ENCODE measurements at places on chromosomes 1 and 21.
A peak's percentile ranks its signal among the peaks of the same experiment; 100 is the strongest.

GRCh38 chr1:153805886-153806719 is 30.9 kb downstream of the SLC27A3 start:
- DNase-seq: no peak

DNA sequence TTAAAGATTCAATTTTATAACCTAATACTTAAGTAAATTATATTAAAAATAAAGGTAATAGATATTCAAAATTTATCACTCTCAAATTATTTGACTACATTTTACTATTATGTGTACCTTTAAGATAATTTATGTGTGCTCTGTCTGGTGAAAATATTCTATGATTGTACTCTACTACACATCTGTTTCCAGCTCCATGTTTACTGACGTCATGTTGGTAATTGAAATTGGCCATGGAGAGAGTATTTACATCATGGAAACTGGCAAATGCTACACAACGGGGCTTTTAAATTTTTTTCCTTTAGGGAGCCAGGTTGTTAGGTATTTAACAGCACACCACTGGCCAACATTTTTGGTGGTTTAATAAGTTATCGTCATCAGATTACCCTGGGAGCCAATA is 204.5 kb upstream of the KIAA0040 start:
- DNase-seq: no peak

DNA sequence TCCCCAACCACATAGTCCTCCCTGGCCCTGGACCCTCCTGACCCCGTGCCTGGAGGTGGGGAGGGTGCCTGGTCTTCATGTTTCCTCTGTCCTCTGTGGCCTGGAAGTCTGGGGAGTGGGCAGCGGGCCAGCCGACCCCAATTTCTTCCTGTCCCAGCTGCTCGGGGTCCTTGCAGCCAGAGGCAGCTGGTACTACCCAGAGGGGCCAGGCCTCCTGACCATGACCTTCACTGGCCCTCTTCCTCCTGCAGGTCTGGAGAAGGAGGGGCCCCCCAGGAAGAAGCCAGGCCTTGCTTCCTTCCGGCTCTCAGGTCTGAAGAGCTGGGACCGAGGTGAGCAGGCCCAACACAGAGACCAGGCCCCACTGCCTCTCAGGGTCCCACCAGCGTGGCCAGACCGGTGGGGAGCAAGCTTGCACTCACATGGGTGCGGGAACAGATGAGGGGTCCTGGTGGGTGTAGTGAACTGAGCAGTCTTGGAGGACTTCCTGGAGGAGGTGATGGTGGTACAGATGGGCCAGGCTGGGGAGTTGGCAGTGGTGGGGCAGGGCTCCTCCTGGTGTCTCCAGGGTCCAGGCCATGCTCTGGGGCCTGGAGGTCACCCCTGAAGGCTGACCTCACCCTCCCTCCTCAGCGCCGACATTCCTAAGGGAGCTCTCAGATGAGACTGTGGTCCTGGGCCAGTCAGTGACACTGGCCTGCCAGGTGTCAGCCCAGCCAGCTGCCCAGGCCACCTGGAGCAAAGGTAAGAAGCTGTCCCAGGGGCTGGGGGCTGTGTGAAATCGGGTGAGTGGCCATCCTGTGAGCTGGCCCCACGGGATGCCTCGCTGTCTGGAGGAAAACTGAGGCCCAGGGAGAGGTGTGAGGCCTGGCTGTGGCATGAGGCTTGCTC is 32.7 kb downstream of the TRIM11 start:
- no peak for DNase-seq

DNA sequence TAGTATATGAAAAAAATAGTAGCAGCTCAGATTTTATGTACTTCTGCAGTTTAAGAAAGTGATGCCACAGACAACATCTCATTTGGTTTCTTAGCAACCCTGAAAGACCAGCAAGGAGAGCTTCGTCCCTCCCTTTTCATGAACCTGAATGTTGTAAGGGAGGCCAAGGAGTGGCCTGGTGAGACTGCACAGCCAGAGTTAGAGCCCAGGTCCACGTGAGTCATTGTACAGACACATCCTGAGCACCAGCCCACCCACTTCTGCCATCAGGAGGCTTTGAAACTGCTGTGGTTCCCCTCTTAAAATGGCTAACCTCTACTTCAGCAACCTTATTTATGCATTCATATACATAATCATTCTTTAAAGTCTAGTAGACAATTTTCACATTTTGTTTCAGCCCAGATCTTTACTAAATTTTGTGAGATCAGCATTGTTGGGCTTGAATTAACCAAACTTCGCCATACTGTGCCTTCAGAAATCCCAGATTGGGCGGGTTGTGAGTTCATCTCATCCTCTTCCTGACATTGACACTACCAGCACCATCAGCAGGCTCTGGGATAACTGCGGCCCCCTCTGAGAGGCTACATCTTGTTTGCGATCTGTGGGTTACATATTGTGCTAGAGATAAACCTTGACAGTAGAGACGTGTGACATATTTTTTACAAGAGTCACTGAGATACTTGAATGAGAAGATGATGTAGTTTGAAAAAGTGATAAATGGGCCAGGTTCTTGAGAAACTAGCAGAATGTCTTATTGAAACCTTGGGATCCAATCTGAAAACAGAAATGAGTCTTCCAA is 106.7 kb downstream of the CAMTA1 start:
- no peak for DNase-seq

GRCh38 chr1:119447344-119448126 is 32.6 kb downstream of the HSD3B2 start:
- DNase-seq: no peak

- DNase-seq: no peak
Measured at GRCh38 chr1:12467570-12468286, 150.3 kb downstream of the DHRS3 start.

DNA sequence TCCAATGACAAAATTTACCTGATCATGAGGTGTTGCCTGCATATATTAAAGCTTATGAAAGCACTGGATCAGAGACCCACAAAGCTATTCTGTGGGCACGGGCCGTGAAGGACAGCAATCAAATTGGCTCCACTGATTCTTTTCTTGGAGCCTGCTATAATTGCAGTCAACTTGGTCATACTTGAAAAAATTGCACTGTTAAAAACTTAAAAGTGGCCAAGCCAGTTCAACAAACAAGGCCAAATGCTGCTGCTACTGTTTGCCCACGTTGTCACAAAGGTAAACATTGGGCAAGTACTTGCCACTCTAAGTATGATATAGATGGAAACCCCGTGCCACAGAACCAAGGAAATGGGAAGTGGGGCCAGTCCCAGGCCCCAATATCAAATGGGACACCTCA is 37.8 kb downstream of the CYP4A11 start:
- no peak for DNase-seq

DNA sequence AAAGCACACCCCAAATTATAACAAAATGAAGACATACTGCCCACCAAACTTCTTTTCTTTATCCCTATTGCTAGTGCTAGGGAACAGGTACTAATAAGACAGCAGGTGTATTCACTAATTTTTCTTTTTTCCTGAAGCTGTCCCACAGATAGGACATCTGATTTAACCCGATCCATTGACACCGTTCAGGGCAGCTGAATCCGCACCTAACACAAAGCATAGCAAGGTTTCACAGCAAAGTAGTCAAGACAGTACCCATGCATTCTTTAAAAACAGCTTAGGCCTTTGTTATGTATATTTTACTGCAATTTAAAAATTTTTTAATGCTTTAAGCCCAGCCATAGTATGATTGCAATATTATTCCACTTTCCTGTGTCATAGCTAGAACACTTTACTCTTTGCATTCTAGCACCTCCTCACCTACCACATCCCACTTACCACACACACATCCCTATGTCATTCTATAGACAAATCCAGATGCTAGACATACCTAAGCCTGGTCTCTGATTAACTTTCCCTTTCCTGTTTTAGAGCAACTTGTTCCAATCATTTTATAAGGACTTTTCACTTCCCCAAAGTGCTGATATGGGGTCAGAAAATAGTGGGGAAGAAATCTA is 40.4 kb downstream of the GATAD2B start:
- no peak for DNase-seq

- DNase-seq: no peak
Measured at GRCh38 chr1:42017259-42017658, 98.5 kb upstream of the HIVEP3 start.

DNA sequence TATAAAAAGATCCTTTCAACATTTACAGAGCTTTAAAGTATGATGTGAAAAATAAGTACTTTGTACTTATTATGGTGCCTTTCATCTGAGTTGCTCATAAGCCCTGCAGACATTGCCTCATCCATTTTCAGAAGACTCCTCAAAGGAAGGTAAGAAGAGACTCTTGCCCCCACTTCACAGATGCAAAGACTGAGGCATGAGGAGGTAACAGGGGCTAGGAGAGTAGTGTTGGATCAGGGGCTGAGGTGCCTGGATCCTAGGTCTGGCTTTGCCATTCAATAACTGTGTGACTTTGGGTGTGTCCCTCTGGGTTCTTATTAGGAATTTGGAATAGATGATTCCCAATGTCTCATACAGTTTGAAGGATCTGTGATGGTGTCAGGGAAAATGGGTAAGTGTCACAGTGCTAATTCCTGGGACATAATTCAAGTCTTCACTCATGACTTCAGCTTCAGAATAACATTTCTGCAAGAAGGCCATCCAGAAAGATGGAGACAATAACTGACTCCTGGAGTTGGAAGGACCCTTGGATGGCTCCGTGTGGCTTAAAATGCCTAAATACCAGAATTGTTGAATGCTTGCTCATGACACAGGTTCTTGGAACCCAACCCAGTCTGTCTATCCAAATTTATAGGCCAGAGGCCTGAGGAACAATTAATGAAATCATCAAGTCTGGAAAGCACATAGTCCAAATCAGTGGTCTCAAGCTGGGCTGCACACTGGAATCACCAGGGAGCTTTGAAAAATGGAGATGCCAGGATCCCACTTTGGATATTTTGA is 93.1 kb upstream of the RUNX1 start:
- DNase-seq: no peak

DNA sequence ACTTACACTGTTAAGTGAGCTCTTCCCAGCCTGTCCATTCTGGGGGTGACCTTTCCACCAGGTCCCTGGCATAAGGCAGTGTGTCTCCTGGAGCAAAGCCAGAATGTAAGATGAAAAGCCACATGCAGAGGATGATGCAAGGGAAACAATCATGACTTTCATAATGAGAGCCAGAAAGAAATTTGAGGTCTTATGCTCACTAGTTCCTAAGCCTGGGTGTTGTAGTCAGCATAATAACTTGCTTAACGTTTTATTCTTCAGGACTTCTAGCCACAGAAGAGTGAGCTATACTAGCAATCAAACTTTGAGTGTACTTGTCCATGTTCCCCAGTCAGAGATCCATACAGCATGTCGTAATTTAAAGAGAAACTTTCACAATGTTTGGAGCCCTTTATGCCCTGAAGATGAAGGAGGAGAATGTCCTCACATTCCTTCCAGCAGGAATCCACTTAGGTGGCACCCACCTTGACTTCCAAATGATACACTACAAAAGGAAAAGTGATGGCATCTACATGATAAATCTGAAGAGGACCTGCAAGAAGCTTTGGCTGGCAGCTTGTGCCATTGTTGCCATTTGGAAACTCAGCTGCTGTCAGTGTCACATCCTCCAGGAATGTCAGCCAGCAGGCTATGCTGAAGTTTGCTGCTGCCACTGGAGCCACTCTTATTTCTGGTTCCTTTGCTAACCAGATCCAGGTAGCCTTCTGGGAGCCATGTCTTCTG is 60.5 kb upstream of the FOXD3 start:
- no peak for DNase-seq

DNA sequence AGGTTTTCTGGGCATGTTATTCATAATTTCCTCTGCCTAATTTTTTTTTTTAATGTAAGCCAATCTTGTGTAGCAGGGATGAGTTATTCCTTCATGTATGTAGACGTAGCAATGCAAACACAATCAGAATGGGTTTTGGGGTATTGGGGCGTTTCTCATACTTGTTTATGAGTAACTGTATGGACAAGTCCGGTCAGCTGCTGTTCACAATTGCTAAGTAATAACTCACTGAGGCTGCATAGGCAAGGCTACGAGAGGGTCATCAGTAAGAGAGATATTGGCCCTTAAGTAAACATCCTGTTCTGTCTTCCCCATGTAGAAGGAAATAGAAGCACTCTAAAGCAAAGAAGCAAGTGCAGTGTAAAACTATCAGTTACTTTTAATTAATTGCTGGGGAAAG is 9.5 kb upstream of the TARS2 start:
- DNase-seq: no peak

- DNase-seq: no peak
Measured at GRCh38 chr1:176785056-176785455, 322.1 kb downstream of the PAPPA2 start.

GRCh38 chr1:115976921-115977498 is 697 bp downstream of the SLC22A15 start:
- DNase-seq: no peak

GRCh38 chr1:236507022-236507700 is 16.6 kb upstream of the LGALS8 start:
- DNase-seq: no peak

DNA sequence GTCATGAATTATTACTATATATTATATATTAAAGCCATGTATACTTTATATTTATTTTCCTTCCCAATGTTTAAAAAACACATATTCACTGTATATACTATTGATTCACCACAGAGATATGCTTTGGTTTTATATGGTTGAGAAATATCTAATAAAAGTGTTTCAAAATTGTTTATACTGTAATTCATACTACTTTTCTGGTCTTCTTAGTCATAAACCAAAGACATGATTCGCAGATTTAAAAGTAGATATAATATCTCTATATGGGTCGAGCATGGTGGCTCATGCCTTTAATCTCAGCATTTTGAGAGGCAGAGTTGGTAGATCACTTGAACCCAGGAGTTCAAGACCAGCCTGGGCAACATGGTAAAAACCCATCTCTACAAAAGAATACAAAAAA is 738.4 kb downstream of the USP25 start:
- no peak for DNase-seq

GRCh38 chr1:48530727-48531351 is 58.8 kb upstream of the SPATA6 start:
- peak; percentile 7 for DNase-seq

GRCh38 chr1:60904099-60904851 is 178.1 kb upstream of the NFIA start:
- DNase-seq: no peak

Data from CD8-positive, alpha-beta T cell (primary cell).